ENCODE measurements at places on chromosomes 11 and 22.

DNA sequence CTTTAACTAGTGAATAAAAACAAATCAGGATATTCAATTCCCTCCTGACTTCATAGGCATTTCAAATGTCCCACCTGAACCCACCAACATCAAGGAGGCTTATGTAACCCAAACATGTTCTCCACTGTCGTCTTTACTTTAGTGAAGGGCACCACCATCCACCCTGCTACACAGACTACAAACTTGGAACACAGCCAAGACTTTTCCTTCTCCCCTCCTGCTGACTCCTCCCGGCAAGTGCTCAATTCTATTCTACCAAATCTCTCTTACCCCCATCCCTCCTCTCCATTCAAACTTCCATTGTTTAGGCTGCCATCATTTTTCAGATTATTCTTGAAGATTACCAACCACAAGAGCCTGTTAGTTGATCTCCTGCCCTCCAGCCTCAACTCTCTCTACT is 24.3 kb downstream of the SAAL1 start:
- DNase-seq = no peak

GRCh38 chr11:105991888-105992287 is 30.2 kb downstream of the MSANTD4 start:
- DNase-seq = no peak

DNA sequence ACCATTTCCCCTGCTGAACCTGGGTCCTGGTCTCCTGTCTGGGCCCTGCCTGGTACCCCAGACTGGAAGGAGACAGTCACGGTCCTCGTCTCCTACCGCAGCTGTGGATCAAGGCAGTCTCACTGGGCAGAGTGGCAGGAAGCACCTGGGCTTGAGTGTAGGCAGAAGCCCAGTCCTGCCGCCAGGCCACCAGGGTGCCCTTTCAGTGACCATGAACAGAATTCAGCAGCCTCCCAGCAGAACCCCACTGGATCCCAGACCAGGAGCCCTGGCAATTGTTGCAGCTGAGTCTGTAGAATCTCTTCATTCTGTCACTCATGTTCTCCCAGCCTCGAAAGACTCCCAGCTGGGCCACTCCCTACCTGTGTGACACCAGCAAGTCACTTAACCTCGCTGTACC is 25.5 kb upstream of the CREB3L1 start:
- no peak for DNase-seq

- DNase-seq = no peak
Measured at GRCh38 chr11:64742087-64742888, 1.7 kb downstream of the RASGRP2 start.

- DNase-seq = no peak
Measured at GRCh38 chr11:8698379-8698851, 15.8 kb downstream of the RPL27A start.

Measured in NCI-H1436 treated with DMSO at 0.1 percent for 48 hours (cell line).